IMR-90 (cell line): ENCODE measurements at places on chromosomes 5 and 9.

- DNase-seq: no peak
Observed at GRCh38 chr9:969310-970150, 6.9 kb upstream of the DMRT3 start.

DNA sequence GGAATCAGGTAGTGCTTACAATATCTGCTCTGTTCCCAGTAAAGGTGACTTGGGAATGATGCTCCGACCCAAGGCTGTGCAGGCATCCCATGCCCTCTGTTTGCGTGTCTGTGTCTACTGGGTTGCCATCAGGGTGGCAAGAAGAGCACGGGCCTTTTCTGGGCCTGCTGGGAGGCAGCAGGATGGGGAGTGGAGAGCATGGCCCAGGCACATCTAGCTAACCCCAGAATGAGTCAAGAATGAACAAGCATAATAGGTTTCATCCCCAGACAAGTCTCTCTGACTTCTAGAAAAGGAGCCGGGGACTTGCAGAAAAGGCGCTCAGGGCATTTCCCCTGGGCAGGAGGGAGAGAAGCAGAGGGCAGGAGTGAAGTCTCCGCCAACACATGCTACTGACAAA is 260.4 kb downstream of the IRX1 start:
- DNase-seq: no peak

DNA sequence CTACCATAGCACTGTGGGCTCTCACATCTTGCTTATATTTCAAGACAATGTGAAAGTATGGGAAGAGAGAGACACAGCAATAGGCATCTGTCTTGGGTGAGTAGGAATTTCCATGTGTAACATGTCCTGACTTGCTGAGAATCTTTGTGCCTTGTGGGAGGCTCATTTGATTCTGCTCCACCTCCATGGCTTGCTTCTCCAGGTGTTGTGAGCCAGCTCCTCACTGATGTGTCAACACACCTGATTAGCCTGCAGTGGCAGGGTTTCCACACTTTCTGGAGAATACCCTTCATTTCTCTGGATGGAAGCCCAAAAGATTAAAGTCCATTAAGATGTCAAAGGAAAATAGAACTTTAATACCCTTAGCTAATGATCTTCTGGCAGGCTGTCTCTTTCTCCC is 613.6 kb downstream of the ZNF608 start:
- no peak for DNase-seq

GRCh38 chr9:92954049-92954861 is 6.9 kb downstream of the FGD3 start:
- DNase-seq: no peak

DNA sequence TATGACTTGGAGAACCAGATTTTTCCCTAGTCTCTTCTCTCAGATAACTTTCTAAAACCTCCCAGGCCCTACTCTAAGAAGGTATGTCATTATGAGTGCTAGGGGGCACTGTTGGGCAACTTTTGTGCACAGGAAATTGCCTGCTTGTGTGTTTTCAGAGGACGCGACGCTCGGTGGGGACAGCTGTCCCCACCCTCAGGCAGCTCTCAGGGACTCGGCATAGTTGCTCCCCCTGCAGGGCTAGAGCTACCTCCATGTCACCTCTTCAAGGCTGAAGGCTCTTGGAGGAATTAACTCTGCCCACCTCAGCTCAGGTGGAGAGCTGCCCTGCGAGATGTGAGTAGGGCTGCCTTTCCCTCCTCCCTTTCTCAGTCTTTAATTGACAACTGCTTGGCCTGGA is 10.2 kb upstream of the TIFAB start:
- DNase-seq: peak; percentile 42

- DNase-seq: peak; percentile 87
Observed at GRCh38 chr5:142621227-142621626, 64.7 kb downstream of the FGF1 start.

DNA sequence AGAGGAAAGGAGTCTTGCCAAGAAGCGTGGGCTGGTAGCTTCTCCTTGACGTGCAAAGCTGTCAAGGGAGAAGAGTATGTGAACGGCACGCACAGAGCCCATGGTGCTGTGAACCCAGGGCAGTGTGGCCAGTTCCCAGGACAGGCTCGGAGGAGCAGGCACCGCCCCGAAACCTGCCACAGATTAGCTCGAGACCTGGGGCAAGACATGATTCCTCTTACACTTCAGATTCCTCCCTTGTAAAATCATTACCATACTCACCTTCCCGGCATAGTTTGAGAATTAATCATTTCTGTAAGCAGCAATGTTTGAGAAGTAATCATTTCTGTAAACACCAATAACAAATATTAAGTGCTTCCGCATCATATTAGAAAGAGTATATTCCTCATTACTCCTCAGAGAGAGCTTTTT is 19.9 kb downstream of the GOLM1 start:
- DNase-seq: no peak

DNA sequence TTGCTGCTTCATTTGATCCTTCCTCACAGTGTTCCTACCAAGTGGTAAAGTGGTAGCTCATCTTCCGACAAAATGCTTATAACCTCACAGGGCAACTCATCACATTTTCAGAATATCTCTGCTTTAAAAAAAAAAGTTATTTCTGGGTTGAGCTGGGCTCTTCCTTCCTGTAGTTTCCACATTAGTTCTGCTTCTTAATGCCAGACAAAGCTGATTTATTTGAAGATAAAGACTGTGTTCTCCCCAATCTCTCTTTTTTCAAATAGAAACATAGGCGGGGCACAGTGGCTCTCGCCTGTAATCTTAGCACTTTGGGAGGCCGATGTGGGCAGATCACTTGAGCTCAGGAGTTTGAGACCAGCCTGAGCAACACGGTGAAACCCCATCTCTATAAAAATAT is 273.1 kb downstream of the ACTL7B start:
- no peak for DNase-seq

GRCh38 chr5:173707392-173707791 is 90.9 kb upstream of the BOD1 start:
- DNase-seq: peak; percentile 44

DNA sequence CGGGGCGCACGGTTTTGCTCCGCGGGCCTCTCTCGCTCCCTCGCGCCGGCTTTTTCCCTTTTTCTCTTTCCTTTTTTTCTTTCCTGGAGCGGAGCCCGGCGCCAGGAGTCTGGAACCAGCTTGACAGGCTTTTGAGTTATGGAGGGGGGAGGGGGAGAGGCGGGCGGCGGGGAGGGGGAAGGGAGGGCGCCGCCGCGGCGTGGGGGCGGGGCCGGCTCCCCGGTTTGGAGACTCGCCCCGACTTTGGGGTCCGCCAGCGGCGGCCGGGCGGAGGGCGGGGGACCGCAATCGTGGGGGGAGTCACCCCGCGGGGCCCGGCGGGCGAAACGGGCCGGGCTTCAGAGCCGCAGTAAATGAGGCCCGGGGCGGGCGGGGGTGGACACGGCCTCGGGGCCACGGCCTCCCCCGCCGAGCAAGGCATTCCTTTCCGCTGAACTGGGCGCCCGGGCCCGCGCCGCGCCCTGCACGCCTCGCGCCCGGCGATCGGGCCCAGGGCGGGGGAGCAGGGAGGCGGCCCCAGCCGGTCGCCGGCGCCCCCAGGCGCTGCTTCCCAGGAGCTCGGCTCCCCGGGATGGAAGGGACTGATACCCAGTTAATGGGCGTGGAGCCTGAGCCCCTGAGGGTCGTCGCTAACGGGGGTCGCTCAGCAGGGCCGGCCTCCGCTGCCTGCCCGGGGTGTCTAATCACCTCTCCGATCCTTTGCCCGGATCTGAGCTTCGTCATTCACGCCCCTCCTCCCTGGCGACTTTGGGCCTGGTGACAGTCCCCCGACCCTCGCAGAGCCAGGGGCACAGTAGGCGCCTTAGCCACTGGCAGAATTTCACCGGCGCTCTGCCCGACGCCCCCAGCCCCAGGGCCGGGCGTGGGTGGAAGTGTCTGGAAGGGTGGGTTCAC is 138.1 kb downstream of the C9orf50 start:
- DNase-seq: peak; percentile 84
